ENCODE measurements at places on chromosomes 2 and 18. TPM values are rescaled to one million over a fixed set of nuclear protein-coding genes. Genes with fewer than 3 reads are reported as not detected.
A peak's percentile ranks its signal among the peaks of the same experiment; 100 is the strongest.

Gene C1QL2
- not detected for total RNA-seq

Gene DBI
- 17.3 TPM for total RNA-seq

Gene CGREF1
- total RNA-seq, result 6.9 TPM

Gene ESPNL
- total RNA-seq, result not detected

Gene ALLC
- total RNA-seq, result not detected

DNA sequence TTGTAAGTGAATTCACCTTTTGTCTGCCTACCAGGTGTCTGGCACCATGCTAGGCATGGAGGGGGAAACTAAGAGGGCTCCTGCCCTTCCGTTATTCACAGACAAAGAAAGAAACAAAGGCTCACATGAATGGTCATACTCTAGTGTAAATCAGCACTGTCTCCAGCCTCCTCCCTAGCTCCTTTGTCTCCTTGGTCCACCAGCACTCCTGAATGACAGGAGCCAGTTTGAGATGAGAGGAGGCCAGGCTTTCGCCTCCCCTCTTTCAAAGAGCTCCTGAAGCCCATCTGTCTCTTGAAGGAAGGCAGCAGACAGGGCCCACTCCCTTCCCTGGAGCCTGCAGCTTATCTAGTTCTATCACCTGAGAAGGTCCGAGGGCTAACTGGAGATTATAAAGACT lies 18.7 kb downstream of the SATB2 start:
- no peak for DNase-seq
- no peaks in the 10 kb centered on the region for H3K27me3 ChIP-seq
- no peaks in the 10 kb centered on the region for H3K36me3 ChIP-seq
- no peaks in the 10 kb centered on the region for H3K4me1 ChIP-seq

DNA sequence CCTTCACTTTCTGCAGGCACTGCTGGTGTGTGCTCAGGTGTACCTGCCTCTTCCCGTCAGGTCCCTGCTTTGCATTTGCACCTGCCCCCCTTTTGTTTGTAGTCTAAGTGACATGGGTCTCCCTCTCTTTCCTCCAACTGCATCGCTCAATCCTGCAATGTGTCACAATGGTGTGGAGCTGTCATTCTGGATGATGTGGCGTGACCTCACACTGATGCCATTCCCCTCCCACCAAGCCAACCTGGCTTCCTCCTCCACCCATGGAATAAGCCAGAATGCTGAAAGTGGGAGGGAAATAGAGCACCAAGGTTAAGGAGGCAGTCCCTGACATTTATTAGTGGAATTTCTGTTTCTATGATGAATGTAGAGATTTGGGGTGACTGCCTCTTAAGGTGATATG lies 156.7 kb downstream of the ZBTB7C start:
- no peaks in the 10 kb centered on the region for H3K36me3 ChIP-seq
- H3K27me3 ChIP-seq, result no peaks in the 10 kb centered on the region
- no peak overlapping the region for H3K27ac ChIP-seq
- no peak overlapping the region for H3K4me3 ChIP-seq
- DNase-seq, result no peak
- H3K4me1 ChIP-seq, result no peaks in the 10 kb centered on the region

DNA sequence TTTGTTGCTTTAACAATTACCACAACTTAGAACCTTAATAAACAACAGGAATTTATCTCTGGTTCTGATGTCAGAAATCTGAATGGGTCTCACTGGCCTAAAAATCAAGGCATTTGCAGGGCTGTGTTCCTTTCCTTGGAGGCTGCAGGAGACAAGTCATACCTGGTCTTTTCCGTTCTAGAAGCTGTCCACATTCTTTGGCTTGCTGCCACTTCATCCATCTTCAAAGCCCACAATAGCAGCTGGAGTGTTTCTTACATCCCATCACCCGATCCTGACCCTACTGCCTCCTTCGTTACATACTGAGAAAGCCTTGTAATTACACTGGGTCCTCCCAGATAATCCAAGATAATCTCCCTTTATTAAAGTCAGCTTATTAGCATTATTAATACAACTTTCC lies 18.1 kb downstream of the NETO1 start:
- H3K27ac ChIP-seq, result no peak overlapping the region
- H3K4me3 ChIP-seq, result no peak overlapping the region
- no peaks in the 10 kb centered on the region for H3K27me3 ChIP-seq
- DNase-seq, result no peak

GRCh38 chr18:45066886-45067285 lies 386.2 kb downstream of the SETBP1 start:
- no peaks in the 10 kb centered on the region for H3K36me3 ChIP-seq
- no peaks in the 10 kb centered on the region for H3K27me3 ChIP-seq
- peak overlapping the region; percentile 16 for H3K27ac ChIP-seq
- no peak overlapping the region for H3K4me3 ChIP-seq

DNA sequence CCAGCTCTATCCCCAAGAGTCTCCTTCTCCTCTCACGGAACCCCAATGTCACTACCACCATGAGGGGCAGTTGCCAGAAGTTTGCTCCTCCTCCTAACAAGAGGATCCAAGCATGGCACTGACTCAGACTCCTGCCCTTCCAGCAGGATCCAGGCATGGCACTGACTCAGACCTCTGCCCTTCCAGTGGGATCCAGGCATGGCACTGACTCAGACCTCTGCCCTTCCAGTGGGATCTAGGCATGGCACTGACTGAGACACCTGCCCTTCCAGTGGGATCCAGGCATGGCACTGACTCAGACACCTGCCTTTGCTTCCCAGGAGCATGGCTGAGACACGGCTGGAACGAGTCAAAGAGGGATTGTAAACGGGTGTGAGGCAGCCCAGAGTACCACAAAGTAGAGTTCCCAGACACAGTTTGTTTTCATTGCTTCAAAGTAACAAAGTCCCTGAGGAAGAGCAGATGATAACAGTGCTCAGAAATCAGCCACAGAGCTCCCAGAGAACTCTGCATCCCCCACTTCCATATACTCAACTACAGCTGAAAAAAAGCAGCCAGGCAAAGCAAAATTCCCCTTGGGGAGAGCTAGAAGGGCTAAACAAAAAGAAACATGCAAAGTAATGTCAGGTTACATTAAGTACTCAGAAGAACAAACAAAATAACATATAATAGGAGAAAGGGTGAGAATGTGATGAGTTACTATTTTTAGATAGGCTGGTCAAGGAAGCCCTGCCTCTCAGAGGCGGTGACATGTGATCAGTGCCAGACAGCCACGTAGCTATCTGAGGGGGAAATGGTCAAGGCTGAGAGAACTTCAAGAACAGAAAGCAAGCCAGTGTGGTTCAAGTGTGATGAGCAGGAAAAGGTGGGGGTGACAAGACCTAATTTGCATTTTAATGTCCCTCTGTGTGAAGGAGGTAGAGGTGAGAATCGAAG lies 3.0 kb downstream of the BUB1 start:
- H3K36me3 ChIP-seq, result no peaks in the 10 kb centered on the region
- peaks cover 12% of the 10 kb centered on the region for H3K4me1 ChIP-seq
- no peak for DNase-seq

DNA sequence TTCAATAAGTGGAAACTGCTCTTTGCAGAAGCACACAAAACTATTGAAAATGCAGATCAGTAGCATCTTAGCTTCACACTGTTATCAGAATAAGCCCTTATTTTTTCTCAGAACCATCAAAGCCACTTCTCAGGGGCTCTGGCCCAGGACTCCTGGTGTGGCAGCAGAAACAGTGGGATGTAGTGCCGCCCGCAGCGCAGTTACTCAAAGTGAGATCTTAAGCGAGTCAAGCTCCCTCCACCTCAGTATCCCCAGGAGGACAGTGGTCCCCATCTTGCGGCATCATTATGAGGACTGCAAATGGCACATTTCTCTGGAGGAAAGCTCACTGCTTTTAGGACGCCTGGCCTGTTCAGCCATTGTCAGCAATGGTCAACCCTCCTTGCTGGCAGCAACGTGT lies 60.0 kb downstream of the MBP start:
- H3K27me3 ChIP-seq, result no peaks in the 10 kb centered on the region
- no peaks in the 10 kb centered on the region for H3K36me3 ChIP-seq
- H3K27ac ChIP-seq, result peak overlapping the region; percentile 52
- no peak overlapping the region for H3K4me3 ChIP-seq
- H3K4me1 ChIP-seq, result peaks cover 49% of the 10 kb centered on the region

DNA sequence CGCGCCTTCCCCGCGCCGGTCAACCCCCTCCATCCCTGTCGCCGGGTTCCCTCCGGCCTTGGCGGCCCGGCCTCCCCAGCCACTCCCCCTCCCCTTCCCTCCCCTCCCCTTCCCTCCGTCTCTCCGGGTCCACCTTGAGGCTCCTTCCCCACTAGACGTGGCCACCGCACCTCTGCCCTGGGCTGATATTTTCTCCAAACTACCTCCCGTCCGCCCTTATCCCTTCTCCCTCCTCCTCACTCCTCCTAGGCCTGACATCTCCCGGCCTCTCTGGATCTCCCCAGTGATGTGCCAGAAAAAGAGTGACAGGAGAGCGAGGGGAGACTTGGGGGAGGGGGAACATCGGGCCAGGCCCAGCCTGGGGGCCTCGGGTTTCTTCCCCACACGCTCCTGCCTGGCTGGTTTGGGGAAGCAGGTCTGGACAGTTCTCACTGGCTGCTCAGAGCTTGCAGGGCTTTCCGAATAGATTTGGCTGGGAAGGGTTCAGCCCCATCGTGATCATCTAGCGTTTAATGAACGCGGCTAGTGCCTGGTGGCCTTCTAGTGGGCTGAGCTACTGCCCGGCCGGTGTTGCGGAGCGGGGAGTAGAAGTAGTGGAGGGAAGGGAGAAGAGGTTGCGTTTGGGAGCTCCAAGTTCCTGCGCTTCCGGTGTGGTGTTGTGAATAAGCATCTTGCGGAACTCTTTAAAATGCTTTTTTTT lies 641 bp downstream of the MAPRE3 start:
- DNase-seq, result no peak
- H3K27ac ChIP-seq, result peak overlapping the region; percentile 96
- peaks cover 44% of the 10 kb centered on the region for H3K4me1 ChIP-seq
- H3K4me3 ChIP-seq, result peak overlapping the region; percentile 74
- H3K36me3 ChIP-seq, result no peaks in the 10 kb centered on the region
- no peaks in the 10 kb centered on the region for H3K27me3 ChIP-seq

GRCh38 chr2:174606336-174606735 lies 8.7 kb upstream of the WIPF1 start:
- H3K27me3 ChIP-seq, result no peaks in the 10 kb centered on the region
- no peaks in the 10 kb centered on the region for H3K4me1 ChIP-seq
- H3K36me3 ChIP-seq, result no peaks in the 10 kb centered on the region
- DNase-seq, result peak; percentile 56
- no peak overlapping the region for H3K4me3 ChIP-seq
- no peak overlapping the region for H3K27ac ChIP-seq

DNA sequence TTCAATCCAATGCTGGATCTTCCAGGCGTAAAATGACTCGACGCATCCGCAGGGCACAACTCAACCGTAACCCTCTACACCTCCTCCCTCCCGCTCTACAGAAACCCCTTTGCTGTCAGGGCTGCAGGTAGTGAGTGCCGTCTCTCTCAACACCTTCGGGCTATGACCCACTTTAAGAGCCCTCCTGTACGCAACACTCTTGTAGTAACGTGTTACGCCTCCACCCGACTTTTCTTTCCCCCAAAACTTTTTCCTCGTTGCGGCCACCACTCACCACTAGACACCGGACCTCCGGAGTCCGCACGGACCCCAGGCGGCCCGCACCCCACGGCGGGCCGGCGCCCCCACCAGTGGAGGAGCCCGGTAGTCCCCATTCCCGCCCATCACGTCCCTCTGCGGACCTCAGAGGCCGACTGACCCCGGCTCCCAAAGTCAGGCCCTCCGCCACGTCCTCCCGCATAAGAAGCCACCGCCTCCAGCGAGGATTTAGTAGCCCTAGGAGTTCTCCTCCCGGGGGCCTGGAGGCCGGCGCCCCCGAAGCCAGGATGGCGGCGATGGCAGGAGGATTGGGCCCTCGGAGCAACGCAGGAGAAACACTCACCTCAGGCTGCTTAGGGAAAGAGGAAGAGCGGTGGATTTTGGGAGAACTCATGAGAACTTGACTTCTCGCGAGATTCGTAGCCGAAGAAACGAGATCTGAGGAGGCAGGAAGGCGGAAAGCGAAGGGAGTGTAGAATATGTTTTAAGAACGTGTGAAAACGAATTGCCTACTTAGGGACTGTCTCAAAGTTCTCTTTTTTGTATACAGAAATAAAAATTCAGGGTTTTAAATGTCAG lies 5.0 kb upstream of the C18orf32 start:
- peak within 1 kb of the TSS; percentile 95 for H3K27ac ChIP-seq
- peaks cover 24% of the 10 kb centered on the region for H3K4me1 ChIP-seq

- H3K27me3 ChIP-seq, result no peaks in the 10 kb centered on the region
- H3K4me1 ChIP-seq, result no peaks in the 10 kb centered on the region
- no peak overlapping the region for H3K4me3 ChIP-seq
- H3K36me3 ChIP-seq, result no peaks in the 10 kb centered on the region
Observed at GRCh38 chr2:18597618-18598017, 8.2 kb upstream of the NT5C1B start.

- H3K27ac ChIP-seq, result peak overlapping the region; percentile 99
- H3K27me3 ChIP-seq, result no peaks in the 10 kb centered on the region
- H3K36me3 ChIP-seq, result peaks cover 49% of the 10 kb centered on the region
- peaks cover 21% of the 10 kb centered on the region for H3K4me1 ChIP-seq
- DNase-seq, result no peak
Observed at GRCh38 chr2:219207884-219208740, 1.5 kb downstream of the ZFAND2B start.
